Prostate gland (tissue), 2 donors: ENCODE measurements at places on chromosomes 4 and X. TPM values are rescaled to one million over a fixed set of nuclear protein-coding genes. Genes with fewer than 3 reads are reported as not detected.

- no peak for DNase-seq
Observed at GRCh38 chr4:65538571-65538970, 131.7 kb downstream of the EPHA5 start.

DNA sequence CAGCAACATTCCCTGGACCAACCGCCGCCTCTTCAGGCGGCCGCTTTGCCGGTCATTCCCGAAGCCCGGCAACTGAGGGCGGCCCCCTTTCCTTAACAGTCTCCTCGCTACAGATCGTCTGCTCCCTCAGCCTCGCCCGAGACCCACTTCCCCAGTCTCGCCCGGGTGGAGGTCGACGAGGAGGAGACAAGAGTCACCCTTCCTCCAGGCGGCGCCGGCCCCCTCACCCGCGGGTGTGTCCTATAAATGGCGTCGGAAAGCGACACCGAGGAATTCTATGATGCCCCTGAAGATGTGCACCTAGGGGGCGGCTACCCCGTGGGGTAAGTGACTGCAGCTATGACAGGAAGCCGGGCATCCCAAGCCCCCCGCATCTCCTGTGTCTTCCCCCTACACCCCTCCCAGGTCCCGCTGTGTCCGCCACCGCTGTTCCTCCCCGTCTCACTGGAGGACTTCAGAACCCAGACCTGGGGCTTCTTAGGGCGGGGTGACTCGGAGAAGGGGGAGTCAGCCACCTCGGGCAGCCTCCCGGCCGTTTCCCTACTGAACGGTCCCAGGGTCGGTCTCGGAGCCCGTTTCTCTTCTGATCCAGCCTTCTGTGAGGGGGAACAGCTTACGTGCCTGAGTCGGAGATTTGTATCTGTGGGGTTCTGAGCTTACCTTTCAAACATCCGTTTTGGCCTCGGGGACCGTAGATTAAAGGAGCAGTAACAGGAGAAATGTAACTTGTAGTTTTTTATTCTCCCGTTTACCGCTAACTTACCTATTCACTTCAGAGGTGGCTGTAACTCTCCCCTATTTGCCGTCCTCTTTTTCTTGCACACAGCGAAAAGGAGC is 570 bp downstream of the WDR44 start:
- DNase-seq: peak; percentile 11

ATXN3L gene
- total RNA-seq: not detected

DNA sequence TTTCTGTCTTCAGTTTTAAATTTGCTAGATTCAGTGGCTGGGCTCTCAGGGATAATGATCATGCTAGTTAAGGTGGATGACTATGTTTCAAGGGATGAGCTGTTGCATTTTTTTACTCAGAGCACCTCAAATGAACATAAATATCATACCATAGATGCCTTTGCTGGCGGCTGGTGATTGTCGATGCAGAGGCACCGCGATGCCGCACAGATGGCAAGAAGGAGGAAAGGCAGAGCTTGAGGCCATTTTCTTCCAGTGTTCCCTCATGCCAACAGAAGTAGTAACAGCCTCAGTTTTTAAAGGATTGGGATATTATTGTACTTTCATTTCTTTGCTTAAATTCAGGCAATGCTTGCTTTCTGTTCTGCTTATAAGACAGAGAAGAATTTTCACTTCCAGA is 654.7 kb upstream of the IGFBP7 start:
- no peak for DNase-seq

- DNase-seq: no peak
Observed at GRCh38 chrX:567891-568290, 62.7 kb upstream of the SHOX start.

PDE5A gene
- total RNA-seq: 49.6 TPM

- DNase-seq: no peak
Observed at GRCh38 chr4:48180234-48180633, 46.2 kb upstream of the TXK start.

LUZP4 gene
- 10.1 TPM for total RNA-seq
